Activated CD4-positive, alpha-beta memory T cell treated with anti-CD3 and anti-CD28 coated beads for 36 hours (primary cell): ENCODE measurements at places on chromosomes 7 and 10. TPM values are rescaled to one million over a fixed set of nuclear protein-coding genes. Genes with fewer than 3 reads are reported as not detected.
A peak's percentile ranks its signal among the peaks of the same experiment; 100 is the strongest.

DNA sequence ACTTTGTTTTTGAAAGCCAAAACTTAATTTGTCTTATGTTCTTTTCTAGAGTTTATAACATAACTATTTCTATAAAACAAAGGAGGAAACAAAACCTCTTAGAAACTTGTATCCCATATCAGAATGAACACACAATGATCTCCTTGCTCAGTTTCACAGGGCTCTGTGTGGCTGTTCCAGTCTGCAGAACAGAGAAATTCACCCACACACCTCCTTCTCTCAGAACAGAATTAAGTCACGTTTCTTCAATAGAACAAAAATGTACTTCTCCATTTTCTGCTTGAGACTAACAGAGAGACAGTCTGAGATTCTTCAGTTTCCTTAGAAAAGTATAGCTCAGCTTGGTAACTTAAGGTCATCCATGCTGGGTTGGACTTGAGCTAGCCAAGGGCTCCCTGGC lies 15.8 kb upstream of the DOCK1 start:
- no peak overlapping the region for H3K27ac ChIP-seq
- no peak for DNase-seq
- H3K27me3 ChIP-seq, result no peaks in the 10 kb centered on the region
- no peaks in the 10 kb centered on the region for H3K36me3 ChIP-seq
- no peaks in the 10 kb centered on the region for H3K4me1 ChIP-seq

The GRM3 gene
- not detected for total RNA-seq

DNA sequence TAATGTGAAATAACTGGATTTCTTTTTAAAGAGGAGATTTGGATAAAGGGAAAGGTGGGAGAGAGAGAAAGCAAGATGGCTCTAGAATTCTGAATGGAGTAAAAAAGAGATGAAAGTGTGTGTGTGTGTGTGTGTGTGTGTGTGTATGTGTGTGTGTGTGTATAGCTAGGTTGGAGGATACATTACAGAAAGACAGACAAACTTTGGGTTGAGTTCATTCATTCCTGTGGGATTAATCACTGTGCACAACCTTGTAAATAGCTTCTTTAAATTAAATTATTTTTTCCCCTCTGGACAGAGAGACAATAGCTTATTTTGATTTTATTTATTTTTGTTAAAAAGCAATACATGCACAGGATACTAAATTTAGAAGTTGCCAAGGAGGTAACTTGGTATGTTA lies 7.5 kb downstream of the ASB4 start:
- no peaks in the 10 kb centered on the region for H3K27me3 ChIP-seq
- no peak overlapping the region for H3K27ac ChIP-seq
- no peaks in the 10 kb centered on the region for H3K36me3 ChIP-seq
- no peak for DNase-seq

The NUDT5 gene
- 115 TPM for total RNA-seq

The BLNK gene
- total RNA-seq, result not detected

DNA sequence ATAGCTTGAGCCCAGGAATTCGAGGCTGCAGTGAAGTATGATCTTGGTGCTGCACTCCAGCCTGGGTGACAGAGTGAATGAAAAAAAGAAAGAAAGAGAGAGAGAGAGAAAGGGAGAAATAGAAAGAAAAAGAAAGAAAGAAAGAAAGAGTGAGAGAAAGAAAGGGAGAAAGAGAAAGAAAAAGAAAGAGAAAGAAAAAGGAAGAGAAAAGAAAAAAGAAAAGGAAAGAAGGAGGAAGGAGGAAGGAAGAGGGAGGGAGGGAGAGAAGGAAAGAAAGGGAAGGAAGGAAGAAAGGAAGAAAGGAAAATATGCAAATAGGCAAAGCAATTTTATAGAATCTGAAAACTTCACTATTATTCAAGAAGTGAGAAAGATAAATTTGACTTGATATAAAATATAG lies 24.5 kb upstream of the JCAD start:
- no peaks in the 10 kb centered on the region for H3K4me1 ChIP-seq
- no peak overlapping the region for H3K4me3 ChIP-seq
- H3K36me3 ChIP-seq, result no peaks in the 10 kb centered on the region
- no peak overlapping the region for H3K27ac ChIP-seq
- peaks cover 29% of the 10 kb centered on the region for H3K27me3 ChIP-seq

GRCh38 chr7:8620169-8620568 lies 186.8 kb downstream of the NXPH1 start:
- H3K36me3 ChIP-seq, result no peaks in the 10 kb centered on the region
- H3K4me1 ChIP-seq, result no peaks in the 10 kb centered on the region
- H3K27ac ChIP-seq, result no peak overlapping the region
- DNase-seq, result no peak
- no peaks in the 10 kb centered on the region for H3K27me3 ChIP-seq

DNA sequence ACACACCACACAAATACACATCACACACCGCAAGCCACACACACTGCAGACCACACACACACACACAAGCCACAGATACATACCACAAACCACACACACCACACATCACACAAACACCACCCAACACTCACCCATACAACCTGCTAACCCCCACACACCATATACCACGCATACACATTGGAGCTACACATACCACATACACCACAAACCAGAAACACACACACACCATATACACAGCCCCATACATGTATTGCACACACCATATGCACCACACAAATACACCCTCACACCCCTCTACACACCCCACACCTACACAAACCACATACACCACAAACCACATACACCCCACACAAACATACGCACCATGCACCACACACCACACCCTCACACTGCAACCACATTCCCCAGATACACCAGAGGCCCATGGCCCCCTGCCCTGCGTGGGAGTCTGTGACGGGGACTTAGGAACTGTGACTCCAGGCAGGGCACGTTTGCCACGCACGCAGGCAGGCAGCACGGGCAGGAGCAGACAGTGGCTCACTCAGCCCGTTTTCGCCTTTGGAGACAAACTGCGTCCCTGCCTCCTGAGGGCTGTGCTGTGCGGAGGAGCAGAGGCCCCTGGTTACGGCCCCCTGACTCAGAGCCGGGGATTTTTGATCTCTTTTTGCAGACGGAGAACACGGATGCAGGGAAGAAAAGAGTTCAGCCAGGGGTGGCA lies 52.6 kb downstream of the TMEM209 start:
- peaks cover 9% of the 10 kb centered on the region for H3K27me3 ChIP-seq
- peaks cover 4% of the 10 kb centered on the region for H3K36me3 ChIP-seq
- no peak overlapping the region for H3K27ac ChIP-seq
- peak; percentile 38 for DNase-seq
- H3K4me1 ChIP-seq, result no peaks in the 10 kb centered on the region

GRCh38 chr7:45253368-45253767 lies 95.8 kb downstream of the RAMP3 start:
- no peak overlapping the region for H3K4me3 ChIP-seq
- no peaks in the 10 kb centered on the region for H3K36me3 ChIP-seq
- no peak for DNase-seq
- no peaks in the 10 kb centered on the region for H3K4me1 ChIP-seq

DNA sequence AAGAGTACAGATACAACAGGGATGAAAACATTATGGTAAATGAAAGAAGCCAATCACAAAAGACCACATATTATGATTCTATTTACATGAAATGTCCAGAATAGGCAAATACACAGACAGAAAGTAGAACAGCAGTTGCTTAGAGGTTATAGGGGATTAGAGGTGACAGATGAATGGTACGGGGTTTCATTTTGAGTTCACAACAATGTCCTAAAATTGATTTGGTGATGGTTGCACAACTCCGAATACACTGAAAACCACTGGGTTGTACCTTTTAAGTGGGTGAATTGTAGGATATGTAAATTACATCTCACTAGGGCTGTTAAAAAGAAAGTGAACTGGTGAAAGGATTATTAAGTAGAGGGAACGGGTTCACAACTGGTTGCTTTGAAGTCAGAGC lies 76.3 kb upstream of the MRLN start:
- DNase-seq, result no peak
- H3K36me3 ChIP-seq, result peaks cover 53% of the 10 kb centered on the region
- H3K4me3 ChIP-seq, result no peak overlapping the region
- H3K4me1 ChIP-seq, result peaks cover 47% of the 10 kb centered on the region
- no peaks in the 10 kb centered on the region for H3K27me3 ChIP-seq

DNA sequence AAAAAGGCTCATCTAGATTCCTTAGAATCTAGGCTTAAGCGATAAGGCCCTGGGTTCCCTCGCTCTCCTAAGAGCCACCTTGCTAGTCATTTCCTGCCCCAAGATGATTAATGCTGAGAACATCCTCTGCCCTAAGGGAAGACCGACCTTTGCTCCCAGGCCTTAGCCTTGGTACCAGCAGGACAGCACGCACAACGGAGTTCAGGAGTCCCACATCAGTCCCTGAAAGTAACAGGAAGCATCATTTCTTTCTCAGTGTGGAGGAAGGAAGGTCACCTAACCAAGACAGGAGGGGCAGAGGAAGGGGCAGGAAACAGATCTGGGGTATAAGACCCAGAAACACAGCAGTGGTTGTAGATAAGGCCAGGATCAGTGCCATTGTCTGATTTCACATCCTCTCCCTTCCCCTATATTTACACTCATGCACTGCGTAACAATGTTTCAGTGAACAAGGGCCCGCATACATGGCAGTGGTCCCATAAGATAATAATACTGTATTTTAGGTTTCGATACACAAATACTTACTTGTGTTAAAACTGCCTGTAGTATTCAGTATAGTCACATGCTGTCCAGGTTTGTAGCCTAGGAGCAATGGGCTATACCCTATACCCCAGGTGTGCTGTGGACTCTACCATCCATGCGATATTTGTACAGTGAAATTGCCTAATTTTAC lies 8.1 kb upstream of the FAM107B start:
- DNase-seq, result peak; percentile 10
- no peak overlapping the region for H3K27ac ChIP-seq
- H3K27me3 ChIP-seq, result no peaks in the 10 kb centered on the region
- H3K4me1 ChIP-seq, result peaks cover 2% of the 10 kb centered on the region

The KCND2 gene
- not detected for total RNA-seq

DNA sequence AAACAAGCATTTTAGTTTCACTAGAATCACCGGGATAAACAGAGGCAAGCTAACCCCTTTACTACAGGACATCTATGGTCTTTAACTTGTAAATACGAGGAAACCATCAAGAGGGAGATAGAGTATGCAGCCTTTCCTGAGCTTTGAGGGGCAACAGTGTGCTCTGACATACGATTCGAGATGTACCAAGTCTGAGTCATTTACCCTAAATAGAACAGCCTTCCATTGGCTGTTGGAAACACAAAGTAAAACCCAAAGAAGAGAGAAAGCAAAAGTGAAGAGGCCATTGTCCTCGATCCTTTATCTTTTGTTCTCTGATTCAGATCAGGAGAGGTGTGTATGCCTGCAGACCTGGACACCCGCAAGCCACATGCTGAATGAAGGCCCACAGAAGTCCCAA lies 289.5 kb downstream of the KCNMA1 start:
- no peaks in the 10 kb centered on the region for H3K4me1 ChIP-seq
- no peaks in the 10 kb centered on the region for H3K36me3 ChIP-seq
- DNase-seq, result no peak

- DNase-seq, result no peak
- H3K4me3 ChIP-seq, result no peak overlapping the region
- H3K27ac ChIP-seq, result no peak overlapping the region
Measured at GRCh38 chr10:88865281-88865876, 13.7 kb upstream of the ANKRD22 start.

- DNase-seq, result no peak
- no peak overlapping the region for H3K4me3 ChIP-seq
- H3K36me3 ChIP-seq, result peaks cover 2% of the 10 kb centered on the region
Measured at GRCh38 chr7:70849580-70850235, 282.2 kb upstream of the GALNT17 start.

DNA sequence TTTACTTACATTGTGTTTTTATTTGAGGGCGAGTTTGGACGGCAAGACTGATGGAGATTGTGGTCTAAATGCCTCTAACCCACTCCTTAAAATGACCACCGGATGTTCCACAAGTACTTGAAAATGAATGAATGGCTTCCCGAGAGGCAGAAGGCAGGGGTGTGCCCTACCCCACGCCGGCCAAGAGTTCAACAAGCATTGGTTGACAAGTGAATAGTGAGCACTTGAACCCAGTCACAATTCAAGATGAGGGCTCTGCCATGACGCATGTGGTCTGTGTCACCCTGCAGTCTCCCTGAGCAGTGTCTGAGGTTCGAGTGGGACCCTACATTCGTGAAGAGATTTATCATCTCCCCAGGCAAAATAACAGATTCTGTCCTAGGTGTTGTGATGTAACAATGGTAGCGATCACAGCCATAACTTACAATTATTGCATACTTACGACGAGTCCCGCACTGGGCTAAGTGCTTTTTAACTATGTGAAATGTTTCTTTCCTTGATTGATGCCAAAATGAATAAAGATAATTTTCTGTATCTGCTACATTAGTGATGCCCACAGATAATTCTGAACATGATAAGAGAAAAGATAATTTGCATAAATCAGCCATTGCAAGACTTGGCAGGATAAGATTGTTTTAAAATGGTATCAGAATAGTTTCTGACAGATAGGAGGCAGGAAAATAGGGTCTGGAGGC lies 305.4 kb downstream of the WDR37 start:
- no peak overlapping the region for H3K27ac ChIP-seq
- peaks cover 13% of the 10 kb centered on the region for H3K27me3 ChIP-seq
- H3K4me1 ChIP-seq, result peaks cover 15% of the 10 kb centered on the region
- no peaks in the 10 kb centered on the region for H3K36me3 ChIP-seq

DNA sequence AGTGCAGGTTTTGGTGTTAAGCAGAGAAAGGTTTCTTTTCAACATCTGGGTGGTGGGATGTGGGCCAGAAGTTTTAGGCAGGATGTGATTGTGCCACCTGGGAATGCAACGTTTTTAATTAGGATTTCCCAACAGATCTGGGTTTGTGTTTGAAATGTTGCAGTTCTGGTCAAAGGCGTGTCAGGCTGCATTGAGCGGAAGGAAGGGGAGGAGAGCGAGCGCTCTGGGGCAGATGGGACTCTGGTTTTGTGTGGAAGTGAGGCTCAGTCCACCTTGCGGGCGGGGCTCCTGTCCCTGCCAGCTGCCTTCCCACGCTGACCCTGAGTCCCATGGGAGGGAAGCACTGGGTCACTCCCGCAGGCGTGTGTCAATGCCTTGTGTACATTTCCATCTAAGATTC lies 767.7 kb downstream of the KCNMA1 start:
- no peaks in the 10 kb centered on the region for H3K36me3 ChIP-seq
- no peak overlapping the region for H3K27ac ChIP-seq
- no peaks in the 10 kb centered on the region for H3K4me1 ChIP-seq
- H3K27me3 ChIP-seq, result no peaks in the 10 kb centered on the region

The VAX1 gene
- total RNA-seq, result not detected

- H3K27me3 ChIP-seq, result peaks cover 19% of the 10 kb centered on the region
- H3K4me1 ChIP-seq, result no peaks in the 10 kb centered on the region
- H3K4me3 ChIP-seq, result no peak overlapping the region
- DNase-seq, result no peak
- no peak overlapping the region for H3K27ac ChIP-seq
Measured at GRCh38 chr10:94412449-94412848, 10.1 kb downstream of the TBC1D12 start.
